ENCODE measurements at places on chromosomes 3 and 15.

- no peak for DNase-seq
Observed at GRCh38 chr3:139530717-139531116, 8.8 kb downstream of the RBP1 start.

- DNase-seq, result peak; percentile 31
Observed at GRCh38 chr3:175336406-175337133, 477.4 kb downstream of the NAALADL2 start.

DNA sequence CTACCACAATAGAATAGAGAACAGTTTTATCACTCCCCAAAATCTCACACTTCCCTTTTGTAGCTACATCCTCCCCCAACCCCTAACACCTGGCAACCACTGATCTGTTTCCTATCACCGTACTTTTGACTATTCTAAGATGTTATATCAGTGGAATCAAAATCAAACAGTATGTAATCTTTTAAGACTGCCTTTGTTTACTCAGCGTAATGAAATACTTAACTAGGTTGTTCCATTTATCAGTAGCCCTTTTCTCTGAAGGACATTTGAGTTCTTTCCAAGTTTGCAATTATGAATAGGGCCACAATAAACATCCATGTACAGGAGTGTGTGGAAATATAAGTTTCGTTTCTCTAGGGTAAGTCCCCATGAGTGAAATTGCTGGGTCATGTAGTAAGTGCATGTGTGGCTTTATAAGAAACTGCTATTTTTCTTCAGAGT is 372.3 kb downstream of the SV2B start:
- DNase-seq, result no peak

- no peak for DNase-seq
Observed at GRCh38 chr3:168066882-168067281, 28.8 kb downstream of the GOLIM4 start.

DNA sequence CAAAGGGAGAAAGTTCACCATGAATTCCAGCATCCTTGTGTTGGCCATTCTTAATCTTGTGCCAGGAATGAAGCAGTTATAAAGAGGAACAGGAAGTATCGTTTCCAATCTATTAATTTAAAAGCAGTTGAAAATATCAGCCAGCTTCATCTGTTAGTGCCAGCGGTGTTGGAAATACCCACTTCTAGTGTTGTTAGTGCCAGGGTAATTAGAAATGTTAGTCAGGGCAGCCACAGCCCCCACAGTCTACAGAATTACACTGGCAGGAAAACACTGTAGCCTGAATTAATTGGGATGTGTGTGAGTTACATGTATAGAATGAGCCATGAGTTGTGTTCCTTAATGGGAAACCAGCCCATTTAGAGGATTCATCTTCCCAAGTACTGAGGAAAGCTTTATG is 127.8 kb downstream of the GHSR start:
- DNase-seq, result no peak

GRCh38 chr3:112371569-112371968 is 38.6 kb downstream of the CD200 start:
- DNase-seq, result no peak

DNA sequence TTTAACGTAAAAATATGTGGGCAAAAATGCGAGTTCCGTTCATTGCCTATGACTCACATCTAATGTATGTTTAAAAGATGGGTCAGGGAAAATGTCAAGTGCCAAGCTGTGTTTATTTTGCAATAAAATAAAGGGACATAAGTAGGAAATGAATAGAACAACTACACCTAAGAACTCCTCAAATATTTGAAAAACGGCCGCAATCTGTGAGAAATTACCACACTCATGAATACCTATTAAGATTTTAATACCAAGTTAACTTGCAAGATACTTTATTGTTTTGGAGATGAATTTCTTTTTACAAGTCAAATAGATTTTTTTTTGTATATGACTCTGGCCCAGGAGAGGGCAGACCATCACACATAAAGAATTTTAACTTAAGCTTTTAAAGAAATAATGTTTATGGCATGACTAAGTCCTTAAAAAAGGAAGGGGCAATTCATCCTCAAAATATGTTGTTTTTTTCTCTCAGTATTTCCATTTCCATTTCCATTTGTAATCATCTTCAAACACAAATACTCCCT is 152.7 kb downstream of the SUCNR1 start:
- DNase-seq, result peak; percentile 4

DNA sequence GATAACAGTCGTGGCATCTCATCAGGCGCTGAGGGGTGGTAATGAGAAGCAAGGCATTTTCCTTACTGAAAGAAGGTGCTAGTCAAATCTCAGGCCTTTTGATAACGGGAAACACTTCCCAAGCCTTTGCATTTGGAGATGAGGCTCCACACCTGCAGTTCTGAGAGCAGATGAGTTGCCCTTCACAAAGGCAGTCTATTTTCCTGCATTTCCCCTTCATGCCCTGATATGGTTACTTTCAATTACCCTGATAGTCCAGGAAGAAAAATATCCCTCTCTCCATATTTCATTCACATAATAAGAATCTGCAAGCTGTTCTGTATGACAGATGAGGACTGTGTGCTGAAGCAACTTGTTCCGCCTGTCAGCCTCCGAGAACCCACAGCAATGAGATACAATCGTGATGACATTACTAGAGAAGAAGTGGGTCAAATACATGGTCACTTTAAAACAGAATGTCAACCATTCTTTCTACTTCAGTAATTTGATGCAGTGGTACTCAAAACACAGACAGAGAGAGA is 25.0 kb downstream of the FHIT start:
- no peak for DNase-seq

GRCh38 chr15:96428742-96429141 is 98.2 kb downstream of the NR2F2 start:
- no peak for DNase-seq

GRCh38 chr3:26307192-26307591 is 315.4 kb upstream of the LRRC3B start:
- DNase-seq, result no peak

DNA sequence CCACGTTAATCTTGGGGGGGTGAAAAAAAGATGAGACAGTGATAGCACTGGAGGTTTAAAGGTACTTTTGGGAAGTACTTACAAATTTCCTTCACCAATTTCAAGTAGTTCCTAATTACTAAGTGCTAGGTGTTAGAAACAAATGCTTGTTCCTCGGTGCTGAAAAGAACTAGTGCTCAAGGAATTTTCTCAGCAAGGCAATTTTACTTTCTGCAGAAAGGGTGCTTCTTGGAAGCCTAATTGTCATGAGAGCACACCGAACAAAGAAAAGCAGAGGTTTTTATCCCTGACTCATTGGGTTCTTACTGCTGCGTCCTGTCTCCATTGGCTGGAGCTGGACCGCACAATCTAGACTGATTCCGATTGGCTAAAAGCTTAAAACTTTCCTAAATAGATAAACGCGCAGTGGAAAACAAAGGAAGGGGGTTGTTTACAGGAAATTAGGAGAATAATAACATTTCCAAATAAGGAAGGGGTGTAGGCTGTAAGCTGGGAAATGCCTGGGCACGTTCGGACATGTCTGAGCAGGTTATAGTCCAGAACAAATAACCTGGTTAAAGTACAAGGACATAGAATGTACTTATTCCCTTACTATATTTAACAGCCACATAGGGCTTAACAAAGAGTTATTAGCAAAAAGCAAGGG is 49.6 kb downstream of the CHD2 start:
- DNase-seq, result no peak

DNA sequence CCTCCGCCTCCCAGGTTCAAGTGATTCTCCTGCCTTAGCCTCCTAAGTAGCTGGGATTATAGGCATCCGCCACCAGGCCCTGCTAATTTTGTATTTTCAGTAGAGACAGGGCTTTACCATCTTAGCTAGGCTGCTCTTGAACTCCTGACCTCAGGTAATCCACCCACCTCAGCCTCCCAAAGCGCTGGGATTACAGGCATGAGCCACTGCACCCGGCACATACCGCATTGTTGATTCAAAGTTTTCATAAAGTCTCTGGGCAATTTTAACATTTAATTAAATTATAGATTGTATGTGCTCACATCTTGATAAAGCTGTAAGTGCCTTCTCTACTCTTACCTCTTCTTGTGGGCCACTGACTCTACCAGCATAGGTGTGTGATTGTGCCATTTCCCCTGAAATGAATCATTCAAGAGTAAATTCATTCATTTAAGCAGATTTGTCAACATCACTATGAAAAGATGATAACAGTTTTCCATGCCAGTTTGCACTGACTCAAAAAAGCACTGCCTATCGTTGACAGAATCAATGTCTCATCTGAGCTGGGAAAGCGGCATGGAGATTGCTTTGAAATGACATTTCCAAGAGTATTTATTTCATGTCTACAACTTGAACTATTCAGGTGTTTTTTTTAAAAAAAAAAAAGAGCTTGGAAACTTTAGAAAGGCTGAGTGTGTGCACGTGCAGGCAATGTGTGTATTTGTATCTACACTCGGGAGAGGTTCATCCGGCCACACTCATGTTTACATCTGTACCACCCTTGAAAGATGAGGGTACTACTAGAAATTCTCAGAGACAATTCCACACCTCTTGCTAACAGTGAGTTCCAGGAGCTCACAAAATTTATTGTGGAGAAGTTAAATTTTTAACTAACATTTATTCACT is 3.5 kb downstream of the BCL2A1 start:
- DNase-seq, result no peak

DNA sequence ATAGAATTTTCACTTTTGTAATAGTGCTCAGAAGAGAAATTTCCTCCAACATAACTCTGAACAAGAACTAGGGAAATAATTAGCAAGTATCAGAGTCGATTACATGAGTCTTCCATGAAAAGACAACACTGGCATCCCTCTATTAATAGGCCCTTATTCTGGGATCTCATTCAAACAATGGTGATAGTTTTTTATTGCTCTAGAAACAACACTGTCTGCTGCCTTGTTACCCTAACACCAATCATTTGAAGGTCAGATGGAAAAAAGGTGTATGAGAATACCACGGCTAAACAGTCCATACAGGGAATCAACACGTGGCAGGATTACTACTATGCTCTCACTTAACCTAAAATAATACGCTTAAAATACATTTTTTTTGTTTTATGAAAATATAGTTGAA is 35.9 kb downstream of the GNB4 start:
- no peak for DNase-seq

GRCh38 chr3:190169877-190170276 is 49.2 kb upstream of the P3H2 start:
- DNase-seq, result no peak

DNA sequence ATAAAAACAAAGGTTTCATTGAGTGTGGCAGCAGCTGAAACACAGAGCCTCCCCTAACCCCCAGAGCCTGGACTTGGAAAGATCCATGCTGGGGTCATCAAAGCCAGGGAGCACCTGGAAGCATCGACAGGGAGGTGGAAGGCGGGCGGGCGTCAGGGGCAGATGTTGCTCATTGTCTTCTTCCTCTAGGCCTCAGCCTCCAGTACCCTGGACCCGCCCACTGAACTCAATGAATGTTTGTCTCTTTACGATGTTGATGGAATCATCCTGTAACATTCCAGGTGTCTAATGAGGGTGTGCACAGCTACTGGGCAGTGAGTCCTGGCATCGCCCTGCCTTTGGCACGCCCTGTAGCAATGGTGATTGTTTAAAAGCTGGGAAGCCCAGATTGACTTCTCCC is 9.8 kb downstream of the GP5 start:
- DNase-seq, result no peak

DNA sequence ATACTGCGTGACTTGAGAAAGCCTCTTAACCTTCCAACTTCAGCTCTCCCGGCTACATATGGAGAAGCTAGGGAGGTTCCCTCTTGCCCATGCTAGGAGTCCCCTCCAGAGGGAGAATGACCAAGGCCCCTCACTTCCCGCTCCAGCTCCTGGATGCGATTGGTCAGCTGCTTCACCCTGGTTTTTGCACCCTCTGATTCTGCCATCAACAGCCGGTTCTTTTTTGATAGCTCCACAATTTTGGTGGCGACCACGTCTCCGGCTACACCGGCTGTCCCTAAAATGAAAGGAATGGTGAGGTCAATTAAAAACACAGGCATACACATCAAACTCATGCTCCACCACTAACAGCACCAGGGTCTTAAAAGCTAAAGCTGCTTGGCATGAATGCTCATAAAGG is 20.6 kb downstream of the CCDC13 start:
- no peak for DNase-seq

DNA sequence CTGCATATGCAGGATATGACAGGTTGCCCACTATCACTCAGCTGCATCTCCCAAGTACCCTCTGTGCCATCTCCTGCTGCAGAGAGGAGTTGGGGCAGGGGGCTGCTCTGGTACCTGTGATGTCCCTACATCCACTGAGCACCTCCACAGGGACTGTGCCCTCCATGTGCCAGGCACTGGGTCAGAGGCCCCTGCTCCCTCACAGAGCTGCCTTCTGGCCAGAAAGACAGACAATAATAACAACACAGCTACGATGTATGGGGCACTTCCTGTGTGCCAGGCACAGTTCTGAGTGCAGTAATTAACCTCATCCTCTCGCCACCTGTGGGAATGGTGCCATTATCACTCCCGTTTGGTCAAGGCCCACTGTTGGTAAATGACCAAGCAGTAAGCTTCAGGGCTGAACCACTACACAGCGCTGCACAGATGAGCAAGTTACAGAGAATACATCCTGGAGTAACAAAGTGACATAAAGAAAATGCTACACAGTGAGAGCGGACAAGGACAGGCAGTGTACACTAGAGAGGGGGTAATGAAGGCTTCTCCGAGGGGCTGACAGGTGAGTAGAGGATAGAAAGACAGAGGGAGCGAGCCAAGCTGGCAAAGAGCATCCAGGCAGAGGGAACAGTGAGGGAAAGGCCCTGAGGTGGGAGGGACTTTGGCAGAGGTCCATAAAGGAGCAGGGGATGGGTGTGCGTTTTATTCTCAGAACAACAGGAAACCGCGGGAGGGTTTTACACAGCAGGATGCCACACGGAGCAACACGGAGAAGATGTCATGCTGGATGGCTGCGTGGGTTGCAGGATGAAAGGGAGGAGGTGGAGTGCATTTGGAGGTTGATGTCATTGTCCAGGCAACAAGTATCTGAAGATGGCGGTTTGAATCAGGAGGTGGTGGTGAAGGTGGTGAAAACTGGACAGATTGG is 13.6 kb downstream of the WNT7A start:
- DNase-seq, result no peak

GRCh38 chr15:98893401-98893800 is 114.2 kb downstream of the PGPEP1L start:
- DNase-seq, result no peak

DNA sequence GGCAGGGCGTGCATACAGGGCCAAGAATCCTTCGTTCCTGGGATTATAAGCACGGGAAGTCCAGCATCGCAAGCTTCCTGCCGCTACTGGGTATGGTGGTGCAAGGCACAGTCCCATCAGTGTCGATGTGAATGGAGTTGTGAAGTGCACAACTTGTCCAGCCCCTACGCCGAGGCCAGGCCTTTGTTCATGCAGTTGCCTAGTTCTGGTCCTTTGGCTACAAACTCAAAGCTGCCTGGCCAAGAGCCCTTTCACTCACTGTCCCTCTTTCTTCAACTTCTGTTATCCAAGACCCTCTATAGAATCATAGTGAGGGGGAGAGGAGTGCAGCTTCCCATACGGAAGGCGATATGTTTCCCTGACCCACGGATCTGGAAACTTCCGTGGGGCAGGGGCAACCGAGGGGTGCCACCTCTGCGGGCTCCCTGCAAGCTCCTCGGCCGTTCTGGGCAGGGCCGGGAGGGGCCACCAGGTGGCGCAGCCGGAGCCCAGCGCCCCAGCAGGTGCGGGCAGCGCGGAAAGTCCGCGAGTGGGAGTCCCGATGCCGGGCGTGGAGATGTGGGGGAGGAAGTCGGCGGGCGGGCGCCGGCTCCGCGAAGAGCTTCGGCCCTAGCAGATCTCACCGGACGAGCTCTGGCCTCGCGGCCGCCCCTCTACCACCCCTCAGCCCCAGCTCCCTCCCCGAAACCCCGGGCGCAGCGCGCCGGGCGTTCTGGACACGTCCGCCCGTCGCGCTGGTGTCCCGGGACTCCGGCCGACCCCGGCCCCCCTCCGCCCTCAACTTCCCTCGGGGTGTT is 693 bp downstream of the RASGRP1 start:
- DNase-seq, result no peak

GRCh38 chr3:157045238-157045850 is 114.6 kb downstream of the CCNL1 start:
- no peak for DNase-seq
